Stimulated activated CD4-positive, alpha-beta T cell treated with anti-CD3 and anti-CD28 coated beads, TNF-alpha, amount 100 ng/mL, for 4 hours (primary cell): ENCODE measurements at places on chromosomes 5 and 9.
A peak's percentile ranks its signal among the peaks of the same experiment; 100 is the strongest.

DNA sequence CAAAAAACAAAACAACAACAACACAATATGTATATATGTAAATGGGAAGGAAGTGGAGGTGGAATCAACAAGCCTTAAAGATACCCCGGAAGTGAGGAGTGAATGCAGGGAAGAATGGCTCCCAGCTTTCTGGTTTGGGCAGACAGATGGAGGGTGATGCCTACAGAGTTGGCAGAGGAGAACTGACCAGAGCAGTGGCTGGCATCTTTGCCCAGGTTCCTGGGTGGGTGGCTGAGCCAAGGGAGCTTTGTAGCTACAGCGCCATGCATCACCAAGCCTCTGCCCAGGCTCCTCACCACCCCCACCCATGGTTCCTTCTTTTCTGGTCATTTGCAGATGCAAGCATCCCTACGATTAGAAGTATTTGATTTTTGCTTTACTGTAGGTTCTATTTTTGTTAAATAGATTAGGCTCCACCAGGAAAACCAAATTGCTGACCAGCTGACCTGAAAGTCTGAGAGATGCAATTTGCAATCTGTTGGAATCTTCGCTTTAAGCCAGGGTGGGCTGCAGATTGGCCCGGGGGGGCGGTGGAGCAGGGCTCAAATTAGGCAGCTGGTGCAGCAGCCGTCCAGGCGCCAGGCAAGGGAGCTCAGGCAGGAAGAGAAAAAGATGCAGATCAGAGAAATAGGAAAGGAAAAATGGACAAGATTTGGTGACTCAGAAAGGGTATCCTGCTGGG, 163.3 kb upstream of the TBC1D2 start:
- no peak for DNase-seq

GRCh38 chr5:95949810-95950209, 11.8 kb downstream of the ELL2 start:
- DNase-seq, result no peak

DNA sequence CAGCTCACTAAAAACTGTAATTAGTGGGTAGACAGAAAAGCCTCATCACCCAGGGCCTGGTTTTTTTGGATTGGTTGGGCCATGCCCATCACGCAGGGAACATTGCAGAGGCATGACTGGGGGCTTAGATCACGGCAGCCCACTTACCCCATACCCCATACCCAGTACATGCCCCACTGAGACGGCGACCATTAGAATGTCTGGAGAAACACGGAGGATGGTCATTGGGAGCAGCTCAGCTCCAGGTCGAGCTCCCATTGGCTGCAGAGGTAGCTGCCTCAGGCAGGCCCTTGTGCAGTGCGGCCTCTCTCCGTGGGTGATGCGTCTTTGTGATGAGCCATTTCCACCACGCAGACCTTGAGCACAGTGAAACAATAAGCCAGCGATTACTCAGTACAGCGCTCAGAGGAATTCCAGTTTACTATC, 204.0 kb downstream of the GADD45G start:
- DNase-seq, result no peak

DNA sequence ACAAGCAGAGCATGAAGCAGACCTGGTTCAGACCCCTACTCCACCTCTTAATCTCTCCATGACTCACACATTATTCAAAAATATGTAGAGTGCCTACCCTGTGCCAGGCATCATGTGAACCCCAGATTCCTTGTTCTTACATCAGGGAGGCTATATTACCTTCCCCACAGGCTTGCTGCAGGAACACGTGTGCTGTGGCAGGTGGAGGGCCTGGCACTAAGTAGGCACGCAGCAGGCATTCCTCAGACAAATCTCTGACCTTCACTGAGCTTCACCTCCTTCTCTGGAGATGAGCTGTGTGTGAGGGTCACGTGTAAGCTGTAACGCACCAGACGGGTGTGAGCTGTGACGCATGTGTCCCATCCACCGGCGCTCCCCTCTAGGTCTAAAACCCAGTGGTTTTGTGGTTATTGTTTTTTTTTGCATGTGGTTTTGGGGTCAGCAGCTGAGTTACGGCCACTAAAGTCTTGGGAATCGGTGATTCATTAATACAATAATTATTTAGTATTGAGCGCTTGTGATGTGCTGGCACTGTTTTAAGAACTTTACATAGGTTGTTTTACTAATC, 30.3 kb downstream of the ANGPTL2 start:
- DNase-seq, result no peak

DNA sequence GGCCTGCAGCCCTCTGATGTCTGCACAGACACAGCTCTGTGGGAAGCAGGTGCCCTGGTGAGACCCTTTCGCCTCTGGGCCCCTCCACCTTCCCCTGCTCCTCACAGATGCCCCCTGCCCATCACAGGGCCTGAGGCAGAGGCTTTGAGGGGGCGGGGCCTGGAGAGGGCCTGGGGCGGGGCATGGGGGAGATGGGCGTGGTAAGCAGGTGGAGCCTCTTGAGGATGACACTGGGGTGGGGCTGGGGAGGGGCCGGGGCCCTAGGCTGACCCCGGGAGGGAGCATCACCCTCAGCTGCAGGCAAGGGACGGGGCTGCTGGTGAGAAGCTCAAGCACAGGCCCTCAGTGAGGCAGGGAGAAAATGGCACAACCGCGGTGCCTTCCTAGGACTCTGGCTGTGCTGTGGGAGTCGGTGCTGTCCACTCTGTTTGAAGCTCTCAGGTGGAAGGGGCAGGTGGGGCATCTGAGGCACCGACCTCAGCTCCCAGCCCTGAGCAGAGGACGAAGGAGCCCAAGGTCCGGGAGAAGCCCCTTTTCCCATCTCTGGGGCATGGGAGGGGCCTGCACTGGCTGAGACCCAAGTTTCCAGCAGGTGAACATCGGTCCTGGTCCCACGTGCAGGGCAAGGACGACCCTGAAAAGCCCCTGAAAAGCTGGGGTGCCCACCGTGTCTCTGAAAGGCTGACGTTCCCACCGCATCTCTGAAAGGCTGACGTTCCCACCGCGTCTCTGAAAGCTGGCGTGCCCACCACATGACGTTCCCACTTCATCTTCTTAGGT, 17.5 kb upstream of the SLC9A3 start:
- no peak for DNase-seq

DNA sequence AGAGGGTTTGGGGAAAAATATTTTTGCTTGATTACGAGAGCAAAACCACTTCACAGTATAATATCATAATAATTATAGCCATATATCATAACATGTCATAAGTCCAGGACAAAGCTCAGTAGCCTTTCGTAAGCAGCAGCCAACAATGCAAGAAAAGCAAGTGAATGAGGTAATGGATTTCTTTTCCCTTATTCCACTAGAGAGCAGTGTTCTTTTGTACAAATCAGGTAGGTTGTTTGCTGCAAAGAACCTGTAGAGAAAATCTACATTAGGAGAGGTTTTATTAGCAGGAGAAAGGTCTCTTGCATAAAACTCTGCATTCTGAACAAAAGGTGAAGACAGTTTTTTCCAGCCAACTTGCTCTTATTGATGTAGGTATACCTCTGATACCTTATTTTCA, 1033.4 kb downstream of the TLE4 start:
- no peak for DNase-seq

DNA sequence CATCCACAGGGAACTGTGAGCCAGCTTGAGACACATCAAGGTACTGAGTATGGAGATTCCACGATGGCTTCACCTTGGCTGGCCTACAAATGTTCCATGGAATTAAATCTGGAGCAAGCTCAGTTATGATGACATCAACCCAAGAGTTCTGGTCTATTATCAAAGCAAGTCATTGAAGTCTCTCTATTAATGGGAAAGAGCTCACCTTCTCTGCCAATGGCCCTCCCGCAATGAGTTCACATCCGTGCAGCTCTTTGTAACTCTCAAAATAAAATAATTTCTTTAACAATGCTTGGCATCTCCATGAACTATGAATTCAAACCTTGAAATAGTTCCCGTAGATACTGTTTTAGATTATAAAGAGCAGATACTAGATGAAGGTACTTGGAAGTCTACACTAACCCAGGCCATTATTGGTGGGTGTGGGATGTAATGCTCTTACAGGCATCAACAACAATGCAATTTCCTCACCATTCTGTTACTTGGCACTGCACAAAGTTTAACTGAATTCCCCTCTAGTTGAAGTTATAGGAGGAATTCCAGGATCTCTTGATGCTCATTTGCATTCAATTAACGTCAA, 55.4 kb downstream of the ZNF474 start:
- no peak for DNase-seq

- DNase-seq, result peak; percentile 44
Measured at GRCh38 chr5:132019857-132020555, 8.5 kb upstream of the ACSL6 start.

- DNase-seq, result no peak
Measured at GRCh38 chr9:1261266-1261665, 211.1 kb downstream of the DMRT2 start.

GRCh38 chr9:137077010-137077747, at the start of gene UAP1L1:
Gene UAP1L1 (plus strand): TSS chr9:137077517. CDS start chr9:137077533, 16 bp downstream.
- DNase-seq, result no peak

- no peak for DNase-seq
Measured at GRCh38 chr5:147666419-147666818, 116.1 kb downstream of the JAKMIP2 start.

DNA sequence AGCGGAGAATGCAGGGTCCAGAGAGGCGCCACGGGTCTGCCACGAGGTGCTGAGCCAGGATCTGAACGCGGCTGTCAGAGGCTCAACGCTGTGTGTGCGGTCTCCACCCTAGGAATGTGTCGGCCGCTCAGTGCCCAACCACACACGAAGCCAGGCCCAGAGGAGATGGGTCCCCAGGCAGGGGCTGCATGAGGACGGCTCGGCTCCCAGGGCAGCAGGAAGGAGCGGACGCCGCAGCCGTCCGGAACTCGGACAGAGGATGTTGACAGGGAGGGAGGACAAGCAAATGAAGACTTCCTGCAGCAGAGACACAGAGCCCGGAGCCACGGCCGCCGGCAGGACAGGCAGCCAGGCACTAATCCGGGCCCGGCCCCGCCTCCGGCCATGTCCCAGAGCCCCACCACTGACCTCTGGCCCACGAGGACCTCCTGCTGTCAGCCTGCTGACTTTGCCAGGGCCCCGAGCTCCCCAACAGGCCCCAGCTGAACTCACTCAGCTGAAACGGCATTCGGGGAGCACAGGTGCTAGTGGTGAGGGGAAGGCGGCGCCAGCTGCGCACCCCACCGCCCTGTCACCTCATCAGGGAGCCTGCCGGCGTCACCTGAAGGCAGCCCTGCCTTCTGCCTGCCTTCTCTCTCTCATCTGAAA, 12.7 kb downstream of the VAV2 start:
- DNase-seq, result no peak

GRCh38 chr5:10400411-10400810, 41.3 kb upstream of the ROPN1L start:
- DNase-seq, result no peak

- DNase-seq, result no peak
Measured at GRCh38 chr9:36625006-36625615, 52.4 kb downstream of the MELK start.

- DNase-seq, result no peak
Measured at GRCh38 chr5:109354761-109355160, 55.0 kb downstream of the PJA2 start.

GRCh38 chr9:91199739-91200497, 161.8 kb downstream of the AUH start:
- DNase-seq, result no peak

GRCh38 chr9:6096821-6097220, 81.4 kb upstream of the RANBP6 start:
- no peak for DNase-seq

DNA sequence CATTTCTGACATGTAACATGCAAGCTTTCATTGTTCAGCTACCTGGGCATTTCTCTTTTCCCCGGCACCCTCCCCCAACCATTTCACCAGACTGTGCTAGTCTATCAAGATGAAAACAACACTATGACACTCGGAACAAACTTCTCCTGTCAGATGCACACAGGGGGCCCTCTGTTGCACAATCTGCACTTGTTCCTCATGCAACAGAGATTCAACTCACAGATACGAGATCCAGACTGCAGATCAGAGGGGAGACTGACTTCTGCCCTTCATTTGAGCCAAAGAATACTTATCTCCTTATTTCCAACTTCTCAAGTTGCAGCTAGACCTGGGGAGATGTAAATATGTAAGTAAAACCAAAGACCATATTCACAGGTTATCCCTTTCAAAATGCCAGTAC, 15.7 kb upstream of the FST start:
- no peak for DNase-seq

GRCh38 chr9:100070104-100071041, 28.4 kb downstream of the ERP44 start:
- DNase-seq, result no peak

DNA sequence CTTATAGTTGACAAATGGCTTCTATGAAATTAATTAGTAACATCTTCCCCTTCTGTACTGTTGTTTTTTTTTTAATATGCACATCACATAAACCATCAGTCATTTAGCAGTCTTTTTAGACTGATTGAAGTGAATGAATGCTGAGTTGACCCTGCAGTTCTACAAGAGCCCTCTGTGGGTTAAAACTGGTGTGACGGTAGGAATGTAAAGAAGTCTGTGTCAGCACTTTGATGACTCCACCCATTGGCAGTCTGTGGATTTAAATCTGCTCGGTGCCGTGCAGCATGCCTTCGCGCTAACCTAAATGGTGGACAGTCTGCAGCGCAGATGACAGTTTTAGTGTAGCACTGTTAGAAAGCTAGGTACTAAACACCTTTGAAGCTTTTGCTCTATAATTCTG, 3.1 kb downstream of the GTF3C4 start:
- no peak for DNase-seq

DNA sequence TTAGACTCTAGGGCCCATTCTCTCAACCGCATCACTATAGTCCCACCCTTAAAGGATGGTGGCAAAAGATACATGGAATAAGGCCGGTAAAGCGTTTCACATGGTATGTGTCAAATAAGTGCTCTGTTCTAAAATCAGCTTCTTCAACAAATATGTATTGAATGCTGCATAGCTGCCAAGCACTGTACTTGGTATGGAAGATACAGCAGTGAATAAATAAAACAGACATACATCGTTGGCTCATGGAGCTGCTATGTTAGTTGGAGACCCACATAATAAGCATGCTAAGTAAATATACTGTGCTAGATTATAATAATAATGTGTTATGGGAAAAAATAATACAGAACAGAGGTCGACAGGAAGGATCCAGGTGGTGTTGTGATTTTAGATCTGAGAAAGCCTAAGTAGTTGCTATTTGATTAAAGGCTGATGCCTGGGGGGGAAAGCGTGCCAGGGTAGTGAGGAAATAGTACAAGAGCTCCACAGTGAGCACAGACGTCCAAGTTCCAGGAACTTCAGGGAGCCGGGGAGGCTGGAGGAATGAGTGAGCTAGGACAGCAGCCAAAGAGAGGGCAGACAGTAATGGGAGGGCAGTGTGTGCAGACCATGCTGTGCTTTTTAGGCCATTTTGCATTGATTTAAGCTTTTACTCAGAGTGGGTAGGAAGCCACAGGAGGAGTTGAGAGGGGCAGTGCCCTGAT, 93.7 kb downstream of the JAKMIP2 start:
- DNase-seq, result no peak

DNA sequence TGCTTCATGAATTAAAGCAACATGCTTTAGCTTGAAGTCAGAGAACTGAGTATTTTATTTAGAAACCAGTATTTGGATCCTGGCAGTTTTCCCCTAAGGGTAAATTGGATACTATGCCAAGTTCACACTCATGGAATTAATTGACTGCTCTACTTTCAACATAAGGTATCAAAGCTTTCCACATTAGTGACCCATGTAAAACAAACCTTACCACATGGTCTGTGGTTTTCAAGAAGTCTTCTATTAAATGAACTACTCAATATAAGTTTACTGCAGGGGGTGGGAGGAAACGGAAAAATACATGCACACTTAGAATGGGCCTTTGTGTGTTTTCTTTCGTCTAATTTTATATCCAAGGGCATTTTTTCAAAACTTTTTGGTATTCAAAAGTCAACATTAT, 232.0 kb upstream of the FBXL7 start:
- no peak for DNase-seq

- DNase-seq, result no peak
Measured at GRCh38 chr5:120447706-120448239, 16.3 kb upstream of the PRR16 start.
